ENCODE measurements at places on chromosomes 3 and 15.

- DNase-seq = no peak
Observed at GRCh38 chr3:61117045-61117898, 134.0 kb downstream of the FHIT start.

GRCh38 chr3:166569589-166569988 lies 732.4 kb upstream of the BCHE start:
- no peak for DNase-seq

- no peak for DNase-seq
Observed at GRCh38 chr3:12865271-12865670, 23.9 kb upstream of the RPL32 start.

DNA sequence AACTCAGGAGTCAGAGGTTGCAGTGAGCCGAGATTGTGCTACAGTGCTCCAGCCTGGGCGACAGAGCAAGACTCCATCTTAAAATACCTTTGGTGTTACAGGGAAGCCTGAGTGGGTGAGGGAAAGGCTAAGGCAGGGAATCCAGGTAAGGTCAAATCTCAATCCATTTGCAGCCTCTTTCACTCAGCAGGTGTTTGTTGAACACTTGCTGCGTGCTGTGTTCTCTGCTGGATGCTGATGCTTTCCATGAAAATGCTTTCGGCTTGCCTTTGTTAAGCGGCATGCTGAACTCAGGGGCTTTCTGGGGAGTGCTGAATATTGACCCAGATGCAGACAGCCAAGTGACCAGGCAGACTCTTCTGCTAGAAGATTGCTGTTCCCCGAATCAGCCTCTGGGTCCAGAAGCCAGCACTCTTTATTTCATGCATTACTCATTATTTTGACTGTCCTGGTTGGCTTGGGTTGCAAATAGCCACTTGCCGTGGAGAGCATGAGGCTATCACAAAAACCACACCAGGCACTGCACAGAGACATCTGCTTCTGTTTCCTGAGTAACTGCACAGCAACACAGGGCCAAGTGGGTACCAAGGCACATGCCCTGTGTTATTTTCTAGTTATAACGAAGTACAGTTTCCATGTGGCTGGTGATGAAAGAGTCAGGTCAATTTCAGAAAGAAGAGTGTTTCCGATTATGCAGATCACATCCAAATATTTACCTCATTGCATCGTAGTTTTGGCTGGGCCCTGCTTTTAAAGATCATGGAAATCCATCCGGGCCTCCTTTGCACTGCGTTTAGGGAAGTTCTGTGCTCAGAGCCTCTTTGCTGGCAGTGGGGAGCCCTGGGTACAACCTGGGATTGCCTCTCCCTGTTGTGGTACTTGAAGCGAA lies 88.6 kb downstream of the THSD4 start:
- no peak for DNase-seq

DNA sequence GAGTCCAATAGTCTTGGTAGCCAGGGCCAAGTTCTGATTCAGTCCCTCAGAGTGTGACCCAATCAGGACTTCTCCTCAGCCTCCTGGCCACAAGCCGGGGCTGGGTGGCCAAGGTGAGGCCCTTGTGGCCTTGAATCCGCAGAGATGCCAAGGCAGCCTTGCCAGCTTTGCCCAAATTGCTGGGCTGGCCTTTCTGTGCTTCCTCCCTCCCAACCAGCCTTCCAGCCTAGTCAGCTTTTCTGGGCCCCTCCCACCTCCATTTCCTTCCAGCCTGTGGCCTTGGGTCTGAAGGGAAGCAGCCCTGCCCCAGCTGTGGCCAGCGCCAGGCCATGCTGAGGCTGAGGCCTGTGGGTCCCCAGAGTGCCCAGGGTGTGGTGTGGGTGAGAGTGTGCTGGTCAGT lies 34.3 kb upstream of the ANKDD1A start:
- no peak for DNase-seq
